ENCODE measurements at places on chromosomes 11 and 22.

DNA sequence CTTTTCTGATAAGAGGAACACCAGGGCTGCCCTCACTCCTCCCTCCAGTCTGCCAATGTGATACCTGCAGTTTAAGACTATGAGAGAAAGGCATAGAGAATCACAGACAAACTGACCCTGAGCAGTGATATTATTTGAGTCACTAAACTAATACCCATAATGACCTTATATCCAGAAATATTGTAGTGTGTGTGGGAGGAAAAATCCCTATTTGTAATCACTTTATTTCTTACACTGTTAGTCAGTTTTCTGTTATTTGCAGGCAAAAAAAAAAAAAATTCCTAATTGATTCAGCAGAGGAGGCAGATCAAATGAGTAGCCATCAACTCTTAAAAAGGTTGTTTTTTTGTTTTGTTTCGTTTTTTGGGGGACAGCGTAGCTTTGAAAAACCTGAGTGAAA is 82.5 kb downstream of the MAML2 start:
- DNase-seq: no peak

GRCh38 chr11:70689764-70690163 is 291.4 kb downstream of the CTTN start:
- no peak for DNase-seq

DNA sequence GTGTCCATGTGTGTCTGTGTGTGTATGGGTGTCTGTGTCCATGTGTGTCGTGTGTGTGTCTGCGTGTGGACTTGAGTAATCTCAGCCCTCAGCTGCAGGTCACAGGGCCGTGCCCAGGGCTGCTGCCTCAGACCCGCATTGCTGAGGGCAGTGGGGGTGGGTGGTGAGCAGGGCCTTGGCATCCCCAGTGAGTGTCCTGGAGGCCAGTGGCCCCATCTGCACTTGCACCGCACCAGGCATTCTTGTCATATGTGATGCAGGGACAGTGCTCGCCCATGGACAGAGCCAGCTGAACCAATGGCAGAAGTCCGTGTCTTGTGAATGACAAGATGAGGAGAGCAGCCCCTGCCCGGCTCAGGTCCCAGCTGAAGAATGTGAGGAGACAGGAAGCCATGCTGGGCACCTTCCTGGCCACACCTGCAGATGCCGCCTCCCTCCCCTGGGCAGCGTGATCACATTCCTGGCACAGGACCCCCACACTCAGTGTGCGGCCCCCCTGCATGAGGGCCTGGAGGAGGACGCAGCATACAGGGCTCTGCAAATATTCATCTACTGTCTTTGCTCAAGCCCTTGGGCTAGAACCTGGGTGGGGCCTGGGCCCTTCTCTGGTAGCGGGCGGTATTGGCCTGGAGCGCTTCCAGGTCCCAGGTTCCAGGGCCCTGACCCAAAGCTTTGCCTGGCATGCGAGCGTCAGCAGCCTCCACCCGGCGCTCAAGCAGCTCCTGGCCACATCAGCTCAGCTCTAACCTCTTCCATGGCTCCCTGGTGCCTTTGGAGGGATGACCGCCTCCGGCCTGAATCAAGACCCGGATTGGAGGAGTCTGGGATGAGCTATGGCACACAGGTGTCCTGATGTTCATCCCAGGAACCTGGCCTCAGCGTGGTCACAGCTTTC is 3.9 kb downstream of the ALDH3B2 start:
- no peak for DNase-seq

GRCh38 chr11:17601256-17601671 is 54.2 kb downstream of the OTOG start:
- DNase-seq: no peak

- DNase-seq: no peak
Measured at GRCh38 chr11:93394488-93394887, 63.9 kb downstream of the DEUP1 start.

- no peak for DNase-seq
Measured at GRCh38 chr11:69702239-69702691, 1.6 kb downstream of the FGF19 start.

GRCh38 chr11:64216879-64217278 is 9.1 kb downstream of the TRPT1 start:
- DNase-seq: no peak

DNA sequence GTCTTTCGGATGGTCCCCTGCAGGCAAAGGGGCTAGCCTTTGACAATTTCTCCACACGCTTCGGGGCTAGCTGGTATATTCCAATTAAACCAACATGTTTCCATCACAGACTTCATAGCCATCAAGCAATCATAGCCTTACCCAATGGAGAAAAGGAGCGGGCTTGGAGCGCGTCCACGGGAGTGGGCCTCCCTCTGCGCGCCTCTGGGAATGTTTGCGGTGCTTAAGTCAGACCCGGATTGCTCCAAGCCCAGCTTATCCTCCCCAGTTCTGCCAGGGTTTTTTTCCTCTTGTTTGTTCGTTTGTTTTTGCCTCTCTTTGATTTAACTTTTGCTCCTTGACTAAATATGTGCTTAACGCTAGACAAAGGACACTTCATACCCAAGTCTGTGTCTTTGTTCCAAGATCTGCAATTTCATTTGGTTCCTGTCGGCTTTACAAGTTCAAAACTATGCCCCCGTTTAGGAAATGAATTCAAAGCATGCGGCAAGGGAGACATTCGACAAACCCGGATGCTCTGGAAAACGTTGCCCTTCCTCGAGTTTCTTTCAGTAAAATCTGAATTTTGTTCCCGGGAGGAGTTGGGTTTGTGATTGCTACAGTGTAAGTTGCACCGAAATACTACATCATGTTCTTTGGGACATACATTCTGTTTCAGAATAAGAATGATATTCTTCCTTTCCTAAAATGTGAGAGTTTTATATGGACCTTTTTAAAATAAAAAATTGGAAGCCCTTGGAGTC is 1.0 kb upstream of the GLB1L2 start:
- DNase-seq: no peak
